Suppressor macrophage treated with lipopolysaccharide for 1 hour (primary cell): ENCODE measurements at places on chromosomes 16 and 17.

DNA sequence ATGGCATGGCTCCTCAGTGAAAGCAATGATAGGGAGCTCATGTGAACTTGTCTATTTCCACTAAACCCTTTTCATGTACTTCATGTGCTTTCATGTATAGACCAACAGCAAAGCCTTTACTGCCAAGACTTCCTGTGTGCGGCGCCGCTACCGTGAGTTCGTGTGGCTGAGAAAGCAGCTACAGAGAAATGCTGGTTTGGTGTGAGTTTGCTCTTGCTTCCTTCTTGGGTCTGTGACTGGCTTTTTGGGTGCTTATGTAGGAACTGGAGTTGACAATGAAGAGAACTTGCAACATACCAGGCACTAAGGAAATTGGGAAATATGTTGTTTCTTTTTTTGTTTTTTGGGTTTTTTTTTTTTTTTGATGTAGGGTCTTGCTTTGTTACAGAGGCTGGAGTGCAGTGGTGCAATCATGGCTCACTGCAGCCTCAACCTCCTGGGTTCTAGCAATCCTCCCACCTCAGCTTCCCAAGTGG lies 5.7 kb downstream of the SNX11 start:
- DNase-seq, result peak; percentile 89

GRCh38 chr17:68577497-68577821 lies 23.7 kb downstream of the FAM20A start:
- DNase-seq, result no peak

- peak; percentile 59 for DNase-seq
Measured at GRCh38 chr17:57370037-57370581, 113.8 kb downstream of the MSI2 start.

GRCh38 chr17:55873017-55873758 lies 122.3 kb downstream of the PCTP start:
- DNase-seq, result no peak

DNA sequence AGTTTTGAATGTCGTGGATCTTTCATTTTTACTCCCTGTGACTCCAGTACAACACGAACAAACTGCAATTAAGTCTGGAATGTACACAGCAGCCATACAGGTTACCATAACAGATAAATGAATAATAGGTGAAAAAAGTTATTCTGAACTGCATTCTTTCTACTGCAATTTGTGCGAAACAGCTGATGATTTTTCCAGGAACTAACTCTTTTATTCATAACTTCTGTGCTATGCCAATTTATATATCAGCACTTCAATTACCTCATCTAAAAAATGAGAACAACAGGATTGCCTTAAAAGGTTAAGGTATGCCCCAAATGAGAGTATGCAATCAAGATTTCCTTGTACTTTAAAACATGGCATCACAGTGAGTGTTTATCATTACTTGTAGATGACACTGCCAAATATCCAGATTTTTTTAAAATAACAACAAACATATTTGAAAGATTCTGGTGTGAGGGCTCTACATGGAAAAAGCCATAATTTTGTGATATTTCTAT lies 238.9 kb downstream of the CDH8 start:
- no peak for DNase-seq

DNA sequence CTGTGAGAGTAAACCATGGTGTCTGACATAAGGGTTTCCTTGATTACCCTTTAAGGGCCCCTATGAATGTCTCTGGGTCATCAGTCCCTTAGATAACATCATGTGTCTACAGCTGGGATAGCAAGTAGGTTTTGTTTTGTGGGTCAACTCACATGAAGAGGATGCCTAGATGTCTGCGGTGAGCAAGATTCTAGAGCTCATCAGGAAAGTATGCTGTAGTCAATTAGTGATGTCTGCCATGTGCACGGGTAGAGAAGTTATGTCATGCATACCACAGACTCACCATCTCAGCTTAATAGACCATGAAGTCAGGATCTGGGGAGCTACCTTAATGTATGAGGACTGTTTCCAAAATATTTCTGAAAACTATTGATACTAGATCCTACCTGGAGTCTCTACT lies 57.5 kb downstream of the CDH13 start:
- no peak for DNase-seq

DNA sequence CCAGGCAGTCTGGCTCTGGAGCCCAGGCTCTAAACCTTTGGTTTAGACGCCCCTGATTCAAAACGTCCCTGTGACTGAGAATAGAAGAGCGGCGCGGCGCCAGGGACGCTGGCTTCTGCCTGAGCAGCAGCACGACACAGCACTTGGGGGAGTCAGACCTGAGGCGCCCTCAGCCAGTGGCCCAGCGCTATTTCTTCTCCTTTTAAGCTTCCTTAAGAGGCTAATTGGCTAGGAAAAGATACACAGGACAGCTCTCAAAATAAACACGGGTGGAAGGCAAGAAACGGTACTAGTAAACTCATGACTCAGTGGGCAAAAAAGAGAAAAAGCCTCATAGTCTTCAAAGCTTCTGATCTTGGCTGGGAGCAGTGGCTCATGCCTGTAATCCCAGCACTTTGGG lies 34.9 kb downstream of the GTF3C1 start:
- no peak for DNase-seq

DNA sequence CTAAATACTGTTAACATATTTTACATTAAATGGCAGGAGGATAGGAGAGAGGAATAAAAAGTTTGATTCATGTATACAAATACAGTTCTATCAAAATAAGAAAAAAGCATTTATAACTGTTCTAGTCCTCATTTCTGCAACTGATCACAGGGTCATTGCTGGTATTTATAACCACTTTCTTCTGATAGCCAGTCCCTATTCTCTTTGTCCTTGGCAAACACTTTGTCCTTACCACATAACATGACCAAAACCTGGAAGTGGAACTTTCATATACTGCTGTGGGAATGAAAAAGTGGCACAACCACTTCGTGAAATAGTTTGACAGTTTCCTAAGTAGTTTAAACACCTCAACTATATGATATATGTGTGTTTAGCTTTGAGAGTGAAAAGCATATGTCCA lies 83.3 kb downstream of the CDRT15 start:
- DNase-seq, result no peak

DNA sequence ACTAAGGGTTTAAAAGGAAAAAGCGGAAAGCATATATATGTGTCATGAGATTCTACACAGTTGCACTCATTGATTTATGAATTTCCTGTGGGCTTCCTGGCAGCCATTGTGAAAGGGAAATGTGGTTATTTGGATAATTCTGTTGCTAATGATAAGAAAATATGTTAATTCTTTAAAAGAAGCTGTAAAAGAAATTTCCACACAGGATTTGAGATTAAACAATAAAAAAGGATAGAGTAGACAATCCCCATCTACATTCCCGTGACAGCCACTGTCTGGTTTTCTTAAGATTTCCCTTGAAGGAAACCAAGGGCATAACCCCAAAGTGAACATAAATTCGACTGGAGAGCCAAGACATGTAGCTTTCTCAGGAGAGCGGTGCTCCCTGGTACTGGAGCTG lies 397.5 kb downstream of the CPPED1 start:
- no peak for DNase-seq

GRCh38 chr16:84821728-84822689 lies 2.2 kb downstream of the CRISPLD2 start:
- DNase-seq, result peak; percentile 61

DNA sequence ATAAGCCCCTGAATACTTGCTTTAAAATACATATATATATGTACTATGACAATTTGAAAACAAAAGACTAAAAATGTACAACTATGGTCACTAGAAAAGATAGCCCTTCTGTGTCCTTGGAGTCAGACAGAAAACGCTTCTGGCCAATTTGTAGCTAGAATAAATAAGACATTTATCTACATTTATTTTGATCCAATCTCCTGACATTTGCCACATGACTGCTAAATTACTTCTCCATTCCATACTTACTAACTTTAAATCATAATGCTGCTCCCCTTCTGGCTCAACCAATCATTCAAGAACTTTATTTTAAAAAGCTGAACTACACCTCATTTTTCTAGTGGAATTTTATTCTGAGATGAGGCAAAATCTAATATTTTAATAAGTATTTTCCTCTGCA lies 65.8 kb downstream of the CYTH1 start:
- DNase-seq, result no peak

DNA sequence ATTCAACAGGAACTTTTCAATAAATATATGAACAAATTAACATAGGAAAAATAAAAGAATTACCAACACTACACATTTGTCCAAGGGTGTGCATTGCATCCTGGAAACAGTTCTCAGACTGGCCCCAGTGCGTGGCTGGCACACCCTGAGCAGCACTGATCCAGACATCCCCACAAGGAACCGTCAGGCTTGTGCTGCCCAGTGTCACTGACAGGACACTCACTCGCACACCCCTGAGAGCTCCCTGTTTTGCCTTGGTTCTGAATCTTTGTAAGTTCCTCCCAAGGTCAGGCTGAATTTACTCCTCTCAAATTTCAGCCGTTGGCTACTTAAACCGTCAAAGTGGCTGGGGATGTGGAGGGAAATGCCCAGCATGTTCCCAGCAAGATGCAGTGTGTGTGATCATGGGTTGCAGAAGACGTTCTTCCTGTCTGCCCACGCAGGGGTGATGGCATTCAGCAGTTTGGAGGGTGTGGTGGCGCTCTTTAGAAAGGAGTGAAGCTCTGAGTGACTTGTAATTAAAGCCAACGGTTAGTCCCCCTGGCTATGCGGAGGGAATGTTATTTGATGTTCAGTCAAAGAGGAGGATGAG lies 1.7 kb downstream of the MT2A start:
- peak; percentile 98 for DNase-seq

GRCh38 chr17:2418572-2418971 lies 17.7 kb upstream of the MNT start:
- DNase-seq, result no peak

DNA sequence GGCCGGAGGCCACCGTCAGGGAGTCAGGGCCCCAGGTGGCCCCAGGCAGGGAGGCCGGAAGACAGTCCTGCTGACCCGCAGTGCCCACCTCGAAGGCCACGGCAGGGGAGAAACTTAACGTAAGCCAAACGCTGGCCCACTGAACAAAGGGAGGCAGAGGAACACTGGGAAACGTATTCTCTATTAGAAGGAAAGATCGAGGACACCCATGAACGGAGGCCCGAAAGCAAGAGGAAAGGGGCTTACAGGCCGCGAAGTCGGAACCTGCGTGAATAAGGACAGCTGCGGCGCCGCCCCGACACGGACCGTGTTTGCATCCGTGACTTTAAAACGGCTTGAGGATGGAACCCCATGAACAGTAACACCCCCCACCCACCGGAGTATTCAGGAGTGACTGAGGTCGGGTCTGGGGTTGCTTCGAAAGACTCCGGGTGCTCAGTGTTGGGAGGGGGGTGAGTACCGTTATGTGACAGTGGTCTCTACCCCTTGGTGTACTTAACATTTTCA lies 102.4 kb upstream of the METRNL start:
- DNase-seq, result no peak

- DNase-seq, result no peak
Measured at GRCh38 chr17:73720187-73720834, 76.1 kb upstream of the SDK2 start.

GRCh38 chr16:51851111-51851510 lies 695.8 kb downstream of the TOX3 start:
- DNase-seq, result no peak

DNA sequence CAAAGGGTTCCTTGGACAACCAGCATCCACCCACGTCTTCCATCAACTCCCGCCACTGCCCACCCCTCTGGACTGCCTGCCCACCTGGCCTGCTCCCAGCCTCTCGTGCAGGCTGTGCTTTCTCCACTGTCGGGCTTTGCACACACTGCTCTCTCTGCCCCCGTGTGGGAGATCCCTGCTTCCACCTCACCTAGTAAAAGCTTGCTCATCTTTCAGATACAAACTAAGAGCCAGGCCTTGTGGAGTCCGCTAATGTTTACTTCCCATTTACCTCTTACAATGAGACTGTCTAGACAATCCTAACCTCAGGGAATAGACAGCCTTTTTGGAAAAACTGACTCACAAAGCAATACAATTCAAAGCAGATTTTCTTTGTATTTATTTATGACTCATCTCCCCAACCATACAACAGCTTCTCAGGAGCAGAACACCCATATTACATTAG lies 67.6 kb downstream of the USP31 start:
- no peak for DNase-seq

DNA sequence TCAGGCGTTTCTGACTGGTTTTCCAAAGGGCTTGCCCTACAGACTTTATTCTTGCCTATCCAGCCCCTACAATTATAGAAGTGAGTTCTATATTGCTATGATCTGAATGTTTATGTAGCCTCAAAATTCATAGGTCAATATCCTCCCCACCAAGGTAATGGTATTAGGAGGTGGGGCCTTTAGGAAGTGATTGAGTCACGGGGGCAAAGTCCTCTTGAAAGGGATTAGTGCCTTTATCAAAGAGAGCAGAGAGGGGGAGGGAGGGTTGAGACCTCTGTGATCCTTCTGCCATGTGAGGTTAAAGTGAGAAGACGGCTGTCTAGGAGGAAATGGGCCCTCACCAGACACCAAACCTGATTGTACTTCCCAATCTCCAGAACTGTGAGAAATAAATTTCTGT lies 931 bp upstream of the CPHXL start:
- DNase-seq, result no peak

DNA sequence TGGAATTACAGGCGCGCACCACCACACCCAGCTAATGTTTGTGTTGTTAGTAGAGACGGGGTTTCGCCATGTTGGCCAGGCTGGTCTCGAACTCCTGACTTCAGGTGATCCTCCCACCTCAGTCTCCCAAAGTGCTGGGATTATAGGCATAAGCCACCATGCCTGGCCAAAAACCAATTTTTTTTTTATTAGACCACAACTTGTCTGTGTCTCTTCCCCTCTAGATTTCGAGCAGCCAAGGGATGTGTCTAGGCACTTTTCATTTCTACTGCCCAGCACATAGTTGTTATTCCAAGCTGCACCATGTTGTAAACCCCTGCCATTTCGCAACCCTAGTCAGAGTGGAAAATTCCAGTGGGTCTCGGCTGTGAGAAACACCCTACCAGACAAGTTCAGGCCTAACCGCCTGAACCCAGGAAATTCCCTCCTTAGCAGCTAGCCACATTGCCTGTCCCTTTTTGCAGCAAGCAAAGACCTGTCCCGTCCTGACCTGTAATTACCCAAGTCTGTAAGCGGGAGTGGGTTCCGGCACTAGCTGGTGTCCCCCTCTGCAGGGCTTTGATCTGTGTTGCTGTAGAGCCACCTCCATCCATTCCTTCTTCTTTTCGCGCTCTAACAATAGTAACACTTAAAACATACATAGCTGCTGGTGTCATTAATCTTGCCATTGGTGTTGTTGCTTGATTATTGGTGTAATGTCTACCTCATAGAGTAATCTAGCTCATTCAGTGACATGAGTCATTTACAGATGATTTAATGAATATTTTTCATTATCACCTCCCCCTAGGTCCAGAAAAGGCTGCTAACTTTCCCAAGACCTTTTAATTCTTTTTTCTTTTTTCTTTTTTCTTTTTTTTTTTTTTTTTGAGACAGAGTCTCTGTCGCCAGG lies 77.3 kb upstream of the ATF7IP2 start:
- no peak for DNase-seq

- DNase-seq, result no peak
Measured at GRCh38 chr17:67150826-67151225, 94.2 kb downstream of the HELZ start.
